ENCODE measurements at places on chromosomes 12 and 14.

GRCh38 chr14:96512122-96512521, 9.9 kb downstream of the PAPOLA start:
- DNase-seq, result no peak

GRCh38 chr12:99388671-99389195, 258.8 kb upstream of the GARIN6 start:
- no peak for DNase-seq

DNA sequence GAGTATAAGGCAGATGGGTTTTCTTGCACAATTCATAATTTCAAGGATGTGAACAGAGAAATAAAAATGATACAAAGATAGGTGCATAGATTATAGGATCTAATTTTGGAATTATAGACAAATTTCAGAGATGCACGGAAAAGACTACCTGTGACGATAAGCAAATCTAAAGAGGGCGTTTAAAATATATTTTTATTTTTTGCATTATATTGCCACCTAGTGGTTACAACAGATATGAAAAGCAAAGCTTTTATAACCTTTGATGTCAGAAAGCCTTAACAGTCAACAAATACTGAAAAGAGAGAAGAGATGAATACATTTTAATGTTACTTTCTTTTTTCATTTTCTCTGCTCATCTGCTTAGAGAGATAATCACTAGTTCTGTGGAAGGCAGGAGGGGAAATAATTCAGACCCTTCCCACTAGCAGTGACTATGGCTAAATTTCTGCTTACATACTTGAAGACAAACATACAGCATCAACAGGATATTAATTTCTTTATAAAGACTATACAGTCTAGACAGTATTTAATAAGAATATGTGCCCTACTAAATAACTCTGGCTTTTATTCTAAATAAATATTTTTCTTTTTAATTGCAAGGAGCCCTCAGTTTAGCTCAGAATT, 46.3 kb downstream of the NTS start:
- no peak for DNase-seq

GRCh38 chr14:79564371-79564770, 646.9 kb downstream of the DIO2 start:
- DNase-seq, result no peak

GRCh38 chr12:100329800-100330199, 27.1 kb upstream of the SLC17A8 start:
- DNase-seq, result no peak
